ENCODE measurements at places on chromosomes 1 and 21.

- DNase-seq, result no peak
Observed at GRCh38 chr1:228362141-228362883, 44.3 kb downstream of the TRIM11 start.

DNA sequence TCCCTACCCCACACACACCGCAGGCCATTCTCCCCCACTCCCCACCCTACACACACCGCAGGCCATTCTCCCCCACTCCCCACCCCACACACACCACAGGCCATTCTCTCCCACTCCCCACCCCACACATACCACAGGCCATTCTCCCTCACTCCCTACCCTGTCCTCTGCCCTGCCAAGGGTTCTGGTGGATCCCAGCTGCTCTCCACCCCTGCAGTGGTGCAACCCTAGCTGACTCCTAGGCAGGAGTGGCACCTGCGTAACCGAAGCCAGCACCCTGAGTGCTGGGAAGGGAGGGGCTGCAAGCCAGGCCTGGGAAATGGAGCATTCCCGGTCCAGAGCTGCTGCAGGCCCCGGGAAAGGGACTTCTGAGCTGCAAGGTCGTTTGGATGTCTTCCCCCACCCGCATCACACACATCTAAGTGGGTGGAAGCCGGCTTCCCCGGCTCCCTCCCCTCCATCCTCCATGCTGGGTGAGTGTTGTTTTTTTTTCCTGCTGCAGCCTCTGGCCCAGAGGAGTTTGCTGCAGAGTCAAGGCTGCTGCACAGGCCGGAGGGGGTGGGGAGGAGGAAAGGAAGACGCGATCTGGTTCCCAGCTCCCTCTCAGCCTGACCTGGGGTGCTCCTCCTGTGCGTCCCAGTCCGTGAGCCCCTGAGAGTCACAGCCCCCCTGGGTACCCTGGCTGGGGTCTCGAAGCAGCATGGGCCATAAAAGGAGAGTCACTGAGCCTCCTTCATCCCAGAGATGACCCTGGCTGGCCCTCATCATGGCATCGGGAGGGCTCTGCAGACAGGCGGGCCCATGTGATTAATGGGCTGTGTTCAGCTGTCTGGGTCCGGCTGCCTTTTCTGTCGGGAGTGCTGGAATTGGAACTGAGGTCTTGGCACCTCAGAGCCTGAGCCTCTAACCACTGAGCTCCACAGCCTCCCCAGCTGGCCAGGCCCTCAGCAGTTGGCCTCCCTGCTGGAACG lies 16.1 kb downstream of the H6PD start:
- peak; percentile 15 for DNase-seq

- peak; percentile 33 for DNase-seq
Observed at GRCh38 chr1:51328279-51328678, 2.1 kb downstream of the TTC39A start.

DNA sequence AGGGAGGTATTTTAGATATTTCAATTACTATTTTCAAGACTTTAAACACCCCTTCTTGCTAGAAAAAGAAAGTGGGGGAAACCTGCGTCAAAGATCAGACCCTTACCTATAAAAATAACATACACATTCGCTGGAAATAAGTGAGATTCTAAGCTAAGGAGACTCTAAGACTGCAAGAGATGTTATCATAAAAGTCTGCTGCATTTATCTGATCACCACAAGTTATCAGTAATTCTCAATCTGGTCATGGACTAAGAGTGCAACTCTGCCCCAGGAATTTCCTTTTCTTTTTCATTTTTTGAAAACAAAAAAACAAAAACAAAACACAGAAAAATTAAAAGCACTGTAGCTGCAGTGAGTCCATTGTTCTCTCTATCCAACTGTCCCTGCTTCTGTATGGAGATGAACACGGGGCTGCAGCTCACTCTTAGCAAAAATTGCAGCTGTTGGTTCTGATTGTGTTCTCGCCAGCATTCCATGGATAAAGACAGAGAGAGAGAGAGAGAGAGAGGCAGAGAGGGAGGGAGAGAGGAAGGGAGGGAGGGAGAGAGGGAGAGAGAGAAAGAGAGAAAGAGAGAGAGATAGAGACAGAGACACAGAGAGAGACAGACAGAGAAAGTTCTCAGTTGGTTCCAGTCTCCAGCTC lies 14.1 kb downstream of the XKR8 start:
- DNase-seq, result no peak

DNA sequence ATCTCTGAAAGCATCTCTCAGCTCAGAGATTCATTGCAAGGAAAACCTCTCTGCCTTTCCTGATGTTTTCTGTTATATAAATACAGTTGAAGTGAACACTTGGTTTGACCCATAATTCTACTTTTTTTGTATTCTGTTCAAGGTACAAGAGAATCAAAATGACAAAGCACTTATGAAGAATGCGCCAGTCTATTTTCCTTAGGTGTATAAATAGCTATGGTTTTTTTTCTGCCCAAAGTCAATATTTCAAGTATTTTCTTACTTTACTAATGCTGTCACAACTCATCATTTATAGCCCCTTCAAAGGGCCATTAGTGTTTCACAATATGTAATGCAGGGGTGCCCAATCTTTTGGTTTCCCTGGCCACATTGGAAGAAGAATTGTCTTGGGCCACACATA lies 142.5 kb upstream of the C1orf105 start:
- DNase-seq, result no peak

GRCh38 chr1:151309811-151310323 lies 17.3 kb downstream of the PI4KB start:
- DNase-seq, result peak; percentile 64

Measured in brain microvascular endothelial cell (primary cell).